ENCODE measurements at places on chromosomes 4 and X.
A peak's percentile ranks its signal among the peaks of the same experiment; 100 is the strongest.

DNA sequence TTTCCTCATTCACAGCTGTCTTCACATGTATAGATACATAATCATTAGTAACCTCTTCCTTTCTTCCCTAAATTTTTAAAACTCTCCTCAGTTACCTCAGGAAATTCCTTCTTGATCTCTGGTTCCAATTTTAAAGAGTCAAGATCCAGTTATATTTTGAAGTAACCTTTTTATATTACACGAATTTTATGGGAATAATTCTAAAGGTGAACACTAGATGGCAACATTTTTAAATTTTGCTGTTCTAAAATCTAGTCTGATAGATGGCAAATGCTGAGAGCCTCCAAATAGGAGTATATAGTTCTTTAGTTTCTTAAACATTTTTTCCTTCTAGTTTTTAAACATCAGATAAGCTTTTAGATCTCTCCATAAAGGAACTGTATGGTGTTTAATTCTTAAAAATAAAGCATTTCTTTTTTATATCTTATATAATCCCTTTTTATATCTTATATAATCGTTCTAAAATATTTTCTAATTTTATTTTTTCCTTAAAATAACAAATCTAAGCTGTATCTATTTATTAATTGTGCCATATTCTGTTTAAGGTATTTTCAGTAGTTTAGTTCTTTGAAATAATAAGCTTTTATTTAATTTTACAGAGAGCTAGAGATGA lies 37.9 kb upstream of the PAPSS1 start:
- no peak for DNase-seq

DNA sequence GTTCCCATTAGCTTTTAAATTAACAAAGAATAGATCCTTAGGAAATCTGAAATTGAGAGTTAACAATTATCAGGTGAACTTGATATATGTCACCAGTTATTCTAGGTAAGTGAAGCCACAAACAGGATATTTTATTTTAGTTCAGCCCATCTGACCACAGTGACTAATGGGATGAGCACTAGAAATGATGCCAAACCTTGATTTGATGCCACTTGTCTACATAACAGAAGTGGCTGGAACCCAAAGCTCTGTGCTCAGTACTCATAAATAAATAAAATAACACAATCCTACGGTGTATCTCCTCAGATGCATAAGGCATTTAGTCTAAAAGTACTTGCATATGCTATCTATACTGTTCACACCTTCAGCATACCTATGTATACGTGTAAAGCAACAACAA lies 12.2 kb downstream of the SLITRK4 start:
- DNase-seq: no peak

- no peak for DNase-seq
Observed at GRCh38 chr4:26130841-26131432, 189.9 kb upstream of the RBPJ start.

DNA sequence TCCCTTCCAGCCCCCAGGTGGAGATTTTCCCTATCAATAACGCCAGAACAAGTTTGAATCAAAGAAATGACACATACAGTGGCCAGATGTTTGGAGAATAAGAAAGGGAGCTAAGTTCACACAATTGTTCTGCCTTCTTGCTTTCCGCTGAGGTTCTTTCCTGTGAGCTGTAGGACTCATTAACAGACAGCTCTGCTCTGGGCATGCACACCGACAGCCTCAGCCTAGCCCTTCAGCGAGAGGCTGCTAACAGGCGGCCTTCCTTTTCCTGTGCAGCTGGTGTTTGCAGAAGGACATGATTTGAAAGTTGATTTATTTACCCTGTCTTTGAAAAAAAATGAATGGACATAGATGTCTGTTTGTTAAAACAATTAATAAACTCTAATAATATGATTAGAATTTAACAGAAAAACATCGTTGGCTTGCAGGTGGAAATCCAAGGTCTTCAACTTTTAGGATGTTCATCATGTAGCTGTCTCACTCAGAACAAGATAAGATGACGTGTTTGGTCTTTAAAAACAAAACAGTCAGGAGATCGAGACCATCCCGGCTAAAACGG lies 183.3 kb downstream of the KDR start:
- DNase-seq: peak; percentile 10

DNA sequence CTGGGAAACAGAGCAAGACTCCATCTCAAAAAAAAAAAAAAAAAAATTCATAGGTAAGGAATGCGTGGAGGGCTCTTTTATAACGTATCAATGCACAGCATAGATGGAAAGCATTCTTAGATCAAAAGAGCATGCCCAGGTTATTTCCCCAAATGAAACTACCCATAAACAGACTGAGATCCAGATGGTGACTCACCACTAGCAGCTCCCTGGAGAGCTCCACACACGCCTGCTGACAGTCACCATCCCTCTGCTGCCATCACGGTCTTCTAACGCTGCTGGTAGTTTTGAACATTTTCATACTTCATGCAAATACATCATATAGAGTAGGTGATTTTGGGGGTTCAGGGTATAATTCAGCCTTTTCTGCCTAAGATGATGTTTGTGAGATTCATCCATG lies 136.9 kb downstream of the ASMT start:
- DNase-seq: no peak

DNA sequence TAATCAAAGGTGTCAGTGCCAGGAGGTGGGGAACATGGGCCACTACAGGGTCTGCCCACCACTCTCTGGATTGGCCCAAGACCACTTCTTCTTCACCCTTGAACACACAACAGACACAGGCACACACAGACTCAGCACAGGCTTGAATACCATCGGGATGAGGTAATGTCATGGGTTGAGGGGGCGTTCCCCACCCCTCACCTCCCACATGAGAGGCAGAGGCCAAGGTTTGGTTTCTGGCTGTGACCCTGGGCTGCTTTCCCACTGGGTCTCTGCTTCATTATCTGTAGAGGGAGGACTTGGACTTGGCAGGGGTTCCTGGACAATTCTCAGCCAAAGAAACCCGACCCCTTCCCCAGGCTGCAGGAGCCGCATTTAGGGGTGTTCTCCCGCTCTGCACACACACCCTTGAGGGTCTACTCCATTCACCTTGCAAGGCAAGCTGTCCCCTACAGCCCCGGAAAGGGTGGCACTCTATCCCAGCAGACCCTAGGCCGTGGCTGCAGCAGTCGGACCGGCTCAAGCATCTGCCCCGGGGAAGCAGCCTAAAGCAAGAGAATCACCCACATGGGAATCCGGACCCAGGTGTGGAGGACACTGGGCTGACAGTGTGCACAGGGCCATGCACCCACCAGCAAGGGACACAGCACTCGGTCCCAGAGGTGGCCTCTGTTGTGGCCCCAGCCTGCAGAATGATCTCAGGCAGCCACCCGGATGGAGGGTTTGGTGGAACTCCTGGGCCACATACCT lies 62.4 kb downstream of the TRMT44 start:
- DNase-seq: no peak

GRCh38 chr4:168784786-168785461 lies 225.1 kb downstream of the CBR4 start:
- no peak for DNase-seq

GRCh38 chr4:3687538-3687937 lies 78.6 kb upstream of the ADRA2C start:
- no peak for DNase-seq

DNA sequence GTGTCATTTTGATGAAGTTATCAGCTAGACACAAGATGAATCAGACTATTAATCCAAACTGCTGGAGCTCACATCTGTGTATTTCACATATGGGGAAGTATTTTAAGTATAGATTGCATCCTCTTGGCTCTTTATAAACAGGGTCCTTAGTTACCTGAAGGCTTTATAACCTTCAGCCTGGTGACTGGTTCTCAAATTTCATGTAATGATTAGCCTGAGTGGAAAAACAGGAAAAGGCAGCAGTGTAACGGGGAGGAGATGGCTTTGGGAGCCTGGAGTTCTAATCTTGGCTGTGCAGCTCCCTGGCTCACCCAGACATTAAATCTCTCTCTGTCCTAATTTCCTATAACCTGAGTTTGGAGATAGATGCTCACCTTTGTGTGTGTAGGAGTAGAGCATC lies 103.8 kb upstream of the HPF1 start:
- no peak for DNase-seq

DNA sequence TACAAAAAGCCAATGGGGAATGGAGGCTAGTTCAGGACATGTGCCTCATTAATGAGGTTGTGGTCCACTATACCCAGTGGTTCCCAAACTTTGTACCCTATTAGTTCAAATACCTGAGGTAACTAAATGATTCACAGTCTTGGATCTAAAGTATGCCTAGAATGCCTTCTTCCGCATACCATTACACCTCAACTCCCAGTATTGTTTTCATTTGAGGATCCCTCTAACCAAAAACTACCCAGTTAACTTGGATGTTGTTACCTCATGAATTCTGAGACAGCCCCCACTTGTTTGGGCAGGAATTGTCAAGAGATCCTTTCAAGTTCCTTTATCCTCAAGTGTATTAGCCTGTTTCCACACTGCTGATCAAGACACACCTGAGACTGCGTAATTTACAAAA lies 439.2 kb downstream of the PCDH10 start:
- no peak for DNase-seq

- DNase-seq: peak; percentile 24
Observed at GRCh38 chr4:8229331-8229975, 30.4 kb downstream of the SH3TC1 start.

DNA sequence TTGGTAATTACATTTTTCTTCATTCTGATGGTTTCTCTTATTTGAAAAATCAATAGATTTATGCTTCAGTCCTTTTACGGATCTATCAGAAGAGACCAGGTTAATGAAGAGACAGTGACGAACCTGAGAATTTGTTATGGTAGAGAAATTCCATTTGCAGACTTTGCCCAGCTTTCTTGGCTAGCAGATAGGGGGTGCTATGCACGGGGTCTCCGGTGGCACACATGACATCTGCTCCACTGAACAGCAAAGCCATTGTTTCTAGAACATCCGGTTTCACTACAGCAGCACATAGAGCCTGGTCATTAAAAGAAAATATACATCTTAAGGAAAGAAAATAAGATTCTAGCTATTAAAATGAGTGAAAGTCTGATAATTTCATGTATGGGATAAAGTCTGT lies 85.1 kb downstream of the ARAP2 start:
- no peak for DNase-seq

- DNase-seq: no peak
Observed at GRCh38 chrX:148593146-148593545, 92.7 kb downstream of the AFF2 start.

DNA sequence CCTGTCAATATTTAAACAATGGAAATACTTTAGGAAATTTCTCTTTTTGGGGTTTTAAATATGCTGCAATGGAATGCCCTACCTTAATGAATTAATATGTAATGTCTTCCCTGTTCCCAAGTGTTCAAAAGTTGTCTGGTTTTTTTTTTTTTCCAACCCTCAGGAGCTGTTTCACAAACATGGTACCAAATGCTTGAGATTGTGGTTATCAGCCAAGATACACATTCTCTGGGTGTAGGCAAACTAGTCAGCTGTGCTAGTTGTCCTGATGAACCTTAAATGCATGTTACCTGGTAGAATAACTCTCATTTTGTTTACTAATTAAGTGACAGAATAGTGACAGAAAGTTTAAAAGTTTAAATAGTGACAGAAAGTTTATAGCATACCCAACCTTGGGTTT lies 50.7 kb downstream of the FHL1 start:
- DNase-seq: no peak

- DNase-seq: no peak
Observed at GRCh38 chrX:116276261-116276660, 105.7 kb downstream of the AGTR2 start.

GRCh38 chr4:147052361-147052760 lies 106.7 kb upstream of the TTC29 start:
- no peak for DNase-seq

DNA sequence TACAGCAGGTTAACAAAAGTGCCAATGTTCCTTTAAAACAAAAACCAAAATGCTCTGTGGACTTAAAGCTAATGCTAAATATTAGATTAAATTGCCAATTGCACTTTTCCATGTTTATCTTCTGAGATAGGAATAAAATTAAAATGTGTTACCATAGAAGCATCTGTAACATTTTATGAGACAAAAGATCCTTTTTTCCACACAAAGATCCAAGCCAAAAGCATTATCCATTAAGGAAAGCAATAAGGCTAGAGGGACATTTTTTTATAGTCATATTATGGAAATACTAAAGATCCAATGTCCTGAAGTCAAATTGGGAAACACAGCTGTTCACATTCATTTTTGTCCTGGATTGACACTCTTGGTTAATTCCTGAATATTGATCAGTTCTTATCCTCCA lies 73.6 kb downstream of the PALLD start:
- no peak for DNase-seq

DNA sequence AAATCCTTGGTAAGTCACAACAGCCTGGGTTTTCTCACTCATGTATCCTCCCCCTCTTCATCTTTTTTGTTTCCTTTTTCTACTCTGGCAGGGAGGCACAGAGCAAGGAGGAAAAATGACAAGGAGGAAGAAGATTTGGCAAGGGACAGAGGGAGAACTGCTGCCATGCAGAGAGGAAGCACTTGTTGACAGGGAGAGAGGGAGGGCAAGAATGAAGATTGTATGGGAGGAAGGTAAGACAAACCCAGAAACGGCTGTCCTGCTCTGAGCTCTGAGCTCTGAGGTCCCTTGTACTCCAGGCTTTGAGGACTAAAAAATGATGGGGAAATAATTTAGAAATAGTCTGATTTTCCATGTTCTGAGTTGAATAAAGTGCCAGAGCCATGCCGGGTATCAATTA lies 123.9 kb downstream of the DCHS2 start:
- no peak for DNase-seq

DNA sequence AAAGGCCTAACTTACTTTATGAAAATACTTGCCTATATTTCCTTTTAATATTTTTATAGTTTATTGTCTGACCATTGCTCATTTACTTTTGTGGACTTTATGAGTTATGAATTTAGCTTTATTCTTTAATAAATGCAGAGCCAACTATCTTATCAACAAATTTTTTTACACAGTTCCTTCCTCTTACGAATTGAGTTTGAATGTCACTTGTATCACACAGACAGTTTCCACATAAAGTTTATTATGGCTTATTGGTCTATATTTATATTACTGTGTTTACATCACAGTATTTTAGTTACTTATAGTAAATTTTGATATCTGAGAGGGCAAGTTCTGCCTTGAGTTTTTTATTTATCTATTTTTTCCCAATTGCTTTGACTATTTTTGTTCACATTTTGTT lies 450.6 kb downstream of the C4orf33 start:
- DNase-seq: no peak

GRCh38 chrX:97215186-97215585 lies 331.5 kb downstream of the RPA4 start:
- no peak for DNase-seq

DNA sequence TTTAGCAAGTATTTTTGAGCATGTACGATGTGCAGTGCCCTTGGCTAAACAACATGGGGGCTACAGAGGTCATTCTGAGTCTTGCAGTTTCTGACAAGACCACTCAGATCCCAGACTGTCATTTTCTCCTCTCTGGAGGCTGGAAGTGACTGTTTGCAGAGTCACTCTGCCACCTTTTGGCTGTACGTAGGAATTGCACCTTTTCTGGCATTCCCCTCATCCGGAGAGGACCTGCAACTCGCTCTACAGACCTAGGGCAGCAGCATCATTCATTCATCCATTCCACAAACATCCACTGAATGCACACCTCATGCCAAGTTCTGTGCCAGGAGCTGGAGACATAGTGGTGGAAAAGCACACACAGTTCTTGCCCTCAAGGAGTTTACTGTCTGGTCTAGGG lies 160.4 kb upstream of the GPR101 start:
- DNase-seq: peak; percentile 10

All from stimulated activated CD4-positive, alpha-beta T cell treated with anti-CD3 and anti-CD28 coated beads, Interleukin-4, amount 100 ng/mL, for 24 hours (primary cell).